ENCODE measurements at places on chromosomes 16 and 17.
A peak's percentile ranks its signal among the peaks of the same experiment; 100 is the strongest.

- DNase-seq = no peak
Observed at GRCh38 chr17:16329519-16330271, 23.6 kb downstream of the CENPV start.

DNA sequence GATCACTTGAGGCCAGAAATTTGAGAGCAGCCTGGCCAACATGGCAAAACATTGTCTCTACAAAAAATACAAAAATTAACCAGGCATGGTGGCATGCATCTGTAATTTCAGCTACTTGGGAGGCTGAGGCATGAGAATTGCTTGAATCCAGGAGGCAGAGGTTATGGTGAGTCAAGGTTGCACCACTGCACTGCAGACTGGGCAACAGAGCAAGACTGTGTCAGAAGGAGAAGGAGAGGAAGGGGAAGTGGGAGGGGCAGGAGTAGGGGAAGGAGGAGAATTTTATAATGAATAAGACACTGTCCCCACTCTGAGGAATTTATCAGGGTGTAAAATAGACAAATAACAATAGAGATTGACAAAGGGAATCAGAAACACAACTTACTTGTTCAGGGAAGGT is 440.6 kb upstream of the DYNLRB2 start:
- no peak for DNase-seq

DNA sequence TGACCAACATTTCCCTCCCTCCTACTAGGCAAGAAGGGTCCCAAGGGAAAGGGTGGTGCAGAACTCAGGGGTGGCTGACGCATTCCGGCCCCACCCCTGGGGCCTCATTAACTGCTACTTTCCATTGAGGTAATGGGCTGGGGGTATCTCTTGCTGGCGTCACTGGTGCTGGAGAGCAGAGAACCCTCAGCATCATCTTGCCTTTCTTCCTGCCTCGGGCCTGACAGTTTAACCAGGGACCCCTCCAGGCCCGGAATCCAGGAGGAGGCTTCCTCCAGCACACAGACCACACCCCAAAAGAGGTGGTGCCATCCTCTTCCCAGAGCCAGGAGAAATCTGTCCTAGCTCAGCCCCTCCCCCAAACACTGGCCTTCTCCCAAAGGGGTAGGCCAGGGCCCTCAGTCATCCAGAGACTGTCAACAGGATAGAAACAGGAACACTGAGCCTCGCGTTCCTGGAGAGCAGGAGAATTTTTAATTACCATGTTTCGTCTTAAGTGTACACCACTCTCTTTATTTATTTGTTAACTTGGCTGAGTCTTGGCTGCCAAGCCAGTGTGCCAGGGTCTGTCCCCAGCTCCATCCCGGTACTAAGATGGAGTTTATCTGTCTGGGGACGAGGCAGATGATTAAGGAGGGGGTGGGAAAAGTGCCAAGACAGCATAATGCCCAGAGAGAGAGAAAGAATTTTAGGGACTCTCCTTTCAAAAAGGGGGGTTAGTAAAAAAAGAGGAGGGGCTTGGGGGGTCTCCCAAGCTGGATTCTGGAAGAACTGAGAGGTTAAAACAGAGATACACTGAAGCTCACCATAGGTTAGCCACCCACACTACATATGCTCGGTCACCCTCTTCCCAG is 5.1 kb downstream of the ETV4 start:
- DNase-seq = no peak

DNA sequence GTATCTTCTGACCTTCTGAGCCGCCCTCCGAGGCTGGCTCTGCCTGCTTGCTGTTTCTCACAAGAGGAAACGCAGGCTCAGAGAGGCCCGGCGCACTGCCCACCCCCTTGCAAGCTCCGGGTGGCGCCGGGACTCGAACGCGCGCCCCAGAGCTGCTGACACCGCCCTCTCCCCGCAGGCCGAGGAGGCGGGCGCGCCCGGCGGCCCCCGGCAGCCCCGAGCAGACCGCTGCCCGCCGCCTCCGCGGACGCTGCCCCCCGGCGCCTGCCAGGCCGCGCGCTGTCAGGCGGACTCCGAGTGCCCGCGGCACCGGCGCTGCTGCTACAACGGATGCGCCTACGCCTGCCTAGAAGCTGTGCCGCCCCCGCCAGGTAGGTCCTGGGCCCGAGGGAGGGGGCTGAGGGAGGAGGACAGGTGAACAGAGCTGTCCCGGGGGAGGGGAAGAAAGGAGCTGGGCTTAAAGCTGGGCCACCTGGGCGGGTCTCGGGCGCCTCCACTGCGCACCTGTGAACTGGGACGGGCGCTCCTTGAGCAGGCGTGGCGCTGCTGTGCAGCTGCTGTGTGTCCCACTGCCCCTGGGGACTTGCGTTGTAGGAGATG is 18.2 kb downstream of the WFDC1 start:
- DNase-seq = no peak

GRCh38 chr16:2009791-2010510 is at the start of gene ZNF598:
ZNF598 (minus strand) TSS chr16:2009821.
- peak; percentile 79 for DNase-seq

- no peak for DNase-seq
Observed at GRCh38 chr16:86818671-86819532, 240.6 kb downstream of the FOXL1 start.

DNA sequence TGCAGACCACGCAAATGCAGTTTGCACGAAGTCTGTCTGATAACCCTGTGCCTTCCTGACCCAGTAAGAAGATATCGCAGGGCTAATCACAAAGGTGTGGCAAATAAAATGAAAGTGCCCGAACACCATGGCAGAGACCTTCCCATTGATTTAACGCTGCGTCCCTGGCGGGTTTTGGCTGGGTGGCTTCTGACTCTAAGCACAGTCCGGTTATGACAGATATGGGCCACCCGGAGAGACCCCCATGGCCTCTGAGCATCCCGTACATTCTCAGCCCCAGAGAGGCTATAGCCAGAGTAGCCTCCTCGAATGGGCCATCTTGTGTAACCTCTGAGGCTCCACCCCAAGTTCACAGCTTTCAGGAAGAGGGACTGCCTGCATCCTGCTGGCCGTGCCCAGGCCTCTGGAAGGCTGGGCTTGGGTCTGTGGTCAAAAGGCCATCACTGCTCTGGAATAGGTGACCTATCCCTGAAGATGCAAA is 5.5 kb downstream of the FOXC2 start:
- no peak for DNase-seq

DNA sequence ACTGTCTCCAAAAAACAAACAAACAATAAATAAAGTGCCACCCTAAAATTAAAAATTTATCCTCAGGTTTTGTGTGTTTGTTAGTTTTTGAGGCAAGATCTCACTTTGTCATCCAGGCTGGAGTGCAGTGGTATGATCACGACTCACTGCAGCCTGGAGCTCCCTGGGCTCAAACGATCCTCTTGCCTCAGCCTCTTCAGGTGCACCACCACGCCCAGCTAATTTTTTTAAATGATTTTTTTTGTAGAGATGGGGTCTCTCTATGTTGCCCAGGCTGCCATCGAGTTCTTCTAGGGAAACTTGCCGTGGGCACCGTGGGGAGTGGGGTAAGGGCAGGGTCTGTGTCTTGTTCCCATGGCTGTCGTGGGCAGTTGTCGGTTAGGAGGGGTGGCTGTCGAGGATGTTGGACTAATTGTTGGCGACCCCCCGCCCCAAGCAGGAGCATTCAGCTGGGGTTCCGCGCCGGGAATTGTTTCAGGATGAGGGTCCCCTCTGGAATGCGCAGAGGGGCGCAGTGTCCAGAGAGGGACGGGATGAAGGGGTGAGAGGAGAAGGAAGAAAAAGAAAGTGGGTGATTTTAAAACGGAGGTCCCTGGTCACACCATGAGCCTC is 1.1 kb upstream of the RNF213 start:
- DNase-seq = peak; percentile 19

DNA sequence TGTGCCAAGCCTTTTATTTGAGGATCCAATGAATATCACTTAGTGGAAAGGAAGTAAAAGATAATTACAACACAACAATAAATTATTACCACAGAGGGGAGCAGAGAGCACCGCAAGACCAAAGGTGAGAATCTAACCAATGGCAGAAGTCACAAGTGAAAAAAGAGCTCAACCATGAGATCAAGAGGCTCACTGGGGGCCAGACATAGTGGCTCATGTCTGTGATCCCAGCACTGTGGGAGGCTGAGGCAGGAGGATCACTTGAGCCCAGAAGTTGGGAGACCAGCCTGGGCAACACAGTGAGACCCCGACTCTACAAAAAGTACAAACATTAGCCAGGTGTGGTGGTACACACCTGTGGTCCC is 17.7 kb downstream of the ANKRD11 start:
- DNase-seq = no peak

- DNase-seq = no peak
Observed at GRCh38 chr17:954431-955164, 25.0 kb downstream of the NXN start.

GRCh38 chr16:55701442-55702319 is 45.9 kb downstream of the SLC6A2 start:
- DNase-seq = peak; percentile 32

GRCh38 chr16:13427943-13428342 is 492.0 kb upstream of the ERCC4 start:
- no peak for DNase-seq

- DNase-seq = no peak
Observed at GRCh38 chr17:69060822-69061221, at the start of gene ABCA9. ABCA9 (minus strand) TSS chr17:69060927; CDS start chr17:69051126, 9,801 bp downstream.

DNA sequence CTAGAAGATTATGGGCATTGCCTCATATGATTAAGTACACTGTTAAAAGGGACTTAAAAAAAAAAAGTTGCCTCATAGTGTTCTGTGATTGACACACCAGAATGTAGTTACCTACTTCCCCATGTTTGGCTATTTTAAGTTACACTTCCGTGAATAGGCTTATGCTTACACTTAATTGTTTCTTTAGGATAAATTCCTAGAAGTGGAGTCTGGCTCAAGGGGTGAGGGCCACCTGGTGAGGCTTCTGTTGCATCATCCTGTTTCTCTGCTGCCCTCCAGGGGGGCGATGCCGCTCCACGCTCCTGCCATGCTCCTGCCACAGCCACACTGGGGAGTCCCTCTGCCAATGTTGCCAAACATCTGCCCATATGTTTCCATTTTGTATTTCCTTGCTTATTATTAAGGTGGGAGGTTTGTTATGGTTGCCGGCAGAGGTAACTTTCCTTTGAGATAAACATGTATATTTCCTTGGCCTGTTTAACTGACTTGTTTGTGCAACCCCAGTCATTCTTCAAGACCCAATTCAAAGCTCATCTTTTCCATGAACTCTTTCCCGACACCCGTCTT is 73.1 kb downstream of the KSR1 start:
- no peak for DNase-seq

GRCh38 chr16:88920618-88921590 is 54.4 kb upstream of the PABPN1L start:
- DNase-seq = peak; percentile 12
